Coronary artery (tissue), 2 donors: ENCODE measurements at places on chromosomes 2 and 18.
A peak's percentile ranks its signal among the peaks of the same experiment; 100 is the strongest.

- no peak for DNase-seq
Observed at GRCh38 chr2:1743396-1744150, 742 bp downstream of the PXDN start.

GRCh38 chr2:37583402-37583801 is 88.0 kb downstream of the CDC42EP3 start:
- DNase-seq = no peak

GRCh38 chr2:84383271-84383670 is 75.8 kb downstream of the SUCLG1 start:
- no peak for DNase-seq

GRCh38 chr2:133843091-133843490 is 274.8 kb upstream of the NCKAP5 start:
- DNase-seq = peak; percentile 8

DNA sequence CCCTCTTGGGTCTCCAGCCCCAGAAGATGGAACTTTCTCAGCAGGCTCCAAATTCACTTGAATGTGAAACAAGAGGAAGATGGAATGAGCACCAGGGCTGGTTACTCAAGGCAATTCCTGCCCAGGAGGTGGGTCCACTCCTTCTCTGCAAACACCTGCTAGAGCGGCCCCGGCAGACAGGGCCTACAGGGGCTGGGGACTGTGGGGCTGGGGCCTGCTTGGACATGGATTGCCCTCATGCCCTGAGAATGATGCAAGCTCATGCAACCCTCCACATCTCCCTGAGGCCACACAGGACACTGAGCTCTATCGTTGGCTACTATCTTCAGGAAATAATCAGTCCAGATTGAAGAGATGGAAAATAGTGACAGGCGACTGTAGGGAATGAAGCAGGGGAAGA is 39.1 kb downstream of the TFCP2L1 start:
- no peak for DNase-seq

GRCh38 chr18:8341481-8342230 is 267.6 kb upstream of the RAB12 start:
- peak; percentile 69 for DNase-seq

GRCh38 chr2:121479882-121480522 is 50.7 kb upstream of the RNU4ATAC start:
- DNase-seq = no peak

DNA sequence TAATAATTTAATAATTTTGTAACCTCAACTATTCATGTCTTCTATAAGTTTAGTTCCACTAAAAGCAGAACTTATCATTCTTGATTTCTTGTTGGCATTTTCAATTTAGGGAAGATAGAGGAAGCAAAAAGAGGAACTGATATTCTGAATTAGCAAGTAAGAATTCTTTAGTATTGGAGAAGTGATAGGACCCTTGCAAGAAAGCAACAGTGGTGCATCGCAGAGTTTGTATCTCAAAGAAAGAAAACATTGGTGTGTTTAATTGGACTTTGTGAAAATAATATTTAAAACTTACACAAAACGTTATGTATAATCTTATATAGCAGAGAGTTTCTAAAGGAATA is 36.5 kb upstream of the TNFRSF11A start:
- DNase-seq = no peak

- DNase-seq = no peak
Observed at GRCh38 chr18:48330016-48330991, 78.9 kb downstream of the ZBTB7C start.

- DNase-seq = no peak
Observed at GRCh38 chr2:85385746-85386145, 24.4 kb downstream of the CAPG start.

DNA sequence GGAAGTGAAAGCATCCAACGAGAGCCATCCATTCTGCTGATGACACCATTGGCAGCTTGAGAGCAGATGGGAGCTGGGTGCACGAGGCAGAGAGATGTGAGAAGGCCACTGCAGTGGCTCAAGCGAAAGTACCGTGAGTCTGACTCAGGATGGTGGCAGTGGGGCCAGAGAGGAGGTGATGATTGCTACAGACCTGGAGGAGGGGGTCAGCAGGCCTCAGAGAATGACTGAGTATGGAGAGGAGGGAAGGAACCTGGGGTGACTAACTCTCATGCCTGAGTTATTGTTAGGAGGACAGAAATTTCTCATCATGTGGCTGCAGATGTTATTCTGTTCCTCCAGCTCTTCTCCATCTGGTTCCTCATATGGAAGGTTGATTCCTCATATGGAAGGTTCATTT is 8.8 kb upstream of the ZBTB7C start:
- no peak for DNase-seq

DNA sequence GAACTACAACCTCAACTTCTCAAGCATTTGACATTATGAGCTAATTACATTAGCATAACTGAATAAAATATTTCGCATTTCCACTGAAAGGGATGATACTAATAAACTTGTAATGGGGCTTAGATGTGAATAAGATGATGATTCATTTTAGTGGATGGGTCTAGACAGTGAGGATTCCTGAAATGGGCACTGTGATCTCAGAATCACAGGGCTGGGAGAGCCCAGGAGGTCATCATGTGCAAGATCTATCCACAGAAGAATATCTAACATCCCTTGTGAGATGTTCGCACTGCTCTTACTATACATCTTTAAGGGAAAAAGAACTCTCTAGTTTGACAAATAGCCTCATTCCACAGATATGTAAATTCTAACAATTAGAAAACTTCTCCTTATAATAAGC is 245.7 kb downstream of the DYM start:
- no peak for DNase-seq

GRCh38 chr2:45724335-45724734 is 72.9 kb downstream of the PRKCE start:
- no peak for DNase-seq

- no peak for DNase-seq
Observed at GRCh38 chr2:57881998-57882888, 164.4 kb upstream of the VRK2 start.

DNA sequence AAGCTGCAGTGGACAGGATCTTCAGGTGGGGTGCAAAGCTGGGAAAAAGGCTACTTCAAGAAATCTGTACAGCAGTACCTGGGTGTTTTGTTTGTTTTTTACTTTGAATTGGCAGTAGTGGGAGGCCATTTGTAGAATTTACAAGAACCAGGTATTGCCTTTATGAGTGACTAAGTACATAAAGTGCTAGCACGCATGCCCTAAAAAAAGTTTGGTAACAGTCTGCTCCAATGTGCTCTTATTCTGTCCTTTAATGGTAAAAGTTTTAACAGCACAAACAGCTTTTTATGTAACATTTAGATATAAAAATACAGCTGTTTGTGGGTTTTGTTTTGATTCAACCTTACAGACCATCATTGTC is 17.2 kb downstream of the REV1 start:
- DNase-seq = no peak

GRCh38 chr18:10591896-10592295 is 66.1 kb downstream of the NAPG start:
- no peak for DNase-seq

DNA sequence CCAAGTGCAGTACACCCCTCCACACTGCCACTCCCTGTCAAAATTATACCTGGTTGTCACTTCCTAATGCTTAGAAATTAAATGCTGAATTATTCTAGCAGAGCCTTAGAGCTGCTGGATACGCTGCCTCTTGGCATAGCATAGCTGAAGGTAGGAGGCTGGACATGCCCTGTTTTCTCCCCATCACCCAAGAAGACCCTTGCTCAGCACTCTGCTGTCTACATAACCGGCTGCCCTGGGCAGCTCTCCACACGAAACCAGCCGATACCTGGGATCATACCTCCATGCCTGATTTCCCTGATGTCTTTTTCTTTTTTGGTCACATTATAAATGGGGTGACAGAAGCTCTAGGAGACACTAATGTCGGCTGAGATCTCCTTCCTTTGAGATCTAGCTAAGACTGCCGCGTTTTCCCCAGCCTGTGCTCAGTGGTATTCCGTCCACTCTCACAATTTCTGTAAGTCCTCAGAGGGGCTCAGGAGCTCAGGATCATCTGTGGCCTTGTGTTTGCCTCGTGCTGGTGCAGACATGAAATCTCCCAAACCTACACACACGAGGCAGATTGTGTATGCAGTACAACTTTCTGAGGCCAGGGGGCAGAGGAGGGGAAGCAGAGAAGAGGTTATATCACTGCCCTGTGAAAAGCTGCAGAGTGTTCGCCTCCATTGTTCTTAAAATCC is 13.5 kb upstream of the ZAP70 start:
- no peak for DNase-seq

DNA sequence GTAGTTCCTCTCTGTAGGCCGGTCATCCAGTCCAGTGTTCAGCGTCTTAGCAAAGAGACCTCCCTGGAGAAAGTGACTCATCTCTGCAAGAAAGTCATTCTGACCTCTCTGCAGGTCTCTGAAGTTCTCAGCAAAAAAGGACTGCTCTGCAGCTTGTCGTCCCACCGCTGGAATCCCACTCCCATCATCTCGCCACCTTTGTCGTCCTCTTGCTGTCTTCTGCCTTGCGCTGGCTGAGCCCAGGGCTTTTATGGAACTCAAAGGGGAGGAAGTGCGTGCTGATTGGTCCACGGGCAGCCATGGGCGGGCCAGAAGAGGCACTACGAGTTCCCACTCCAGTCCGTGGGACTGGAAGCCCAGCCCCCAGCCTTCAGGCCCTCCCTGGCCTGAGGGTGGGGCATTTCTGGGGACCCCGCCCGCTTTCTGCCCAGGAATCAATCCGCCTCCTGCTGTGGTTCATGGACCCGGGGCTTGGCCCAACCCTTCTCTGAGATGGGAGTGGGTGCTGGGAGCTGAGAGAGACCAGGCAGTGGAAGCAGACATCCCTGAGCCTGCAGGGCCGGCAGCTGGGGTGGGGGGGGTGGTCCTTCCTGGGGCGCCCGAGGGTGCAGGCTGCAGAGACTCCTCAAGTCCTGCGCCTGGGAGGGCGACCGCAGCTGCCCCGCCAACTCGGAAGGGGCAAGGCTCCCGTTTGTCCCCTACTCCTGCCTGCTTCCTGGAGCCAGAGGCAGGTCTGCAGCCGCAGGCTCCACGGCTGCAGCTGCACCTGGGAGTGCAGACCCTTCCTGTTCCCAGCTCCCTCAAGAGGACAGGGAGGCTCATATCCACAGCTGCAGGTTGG is 660.7 kb upstream of the RAB6C start:
- DNase-seq = no peak

GRCh38 chr2:236857246-236857645 is 228.4 kb upstream of the COPS8 start:
- peak; percentile 58 for DNase-seq

DNA sequence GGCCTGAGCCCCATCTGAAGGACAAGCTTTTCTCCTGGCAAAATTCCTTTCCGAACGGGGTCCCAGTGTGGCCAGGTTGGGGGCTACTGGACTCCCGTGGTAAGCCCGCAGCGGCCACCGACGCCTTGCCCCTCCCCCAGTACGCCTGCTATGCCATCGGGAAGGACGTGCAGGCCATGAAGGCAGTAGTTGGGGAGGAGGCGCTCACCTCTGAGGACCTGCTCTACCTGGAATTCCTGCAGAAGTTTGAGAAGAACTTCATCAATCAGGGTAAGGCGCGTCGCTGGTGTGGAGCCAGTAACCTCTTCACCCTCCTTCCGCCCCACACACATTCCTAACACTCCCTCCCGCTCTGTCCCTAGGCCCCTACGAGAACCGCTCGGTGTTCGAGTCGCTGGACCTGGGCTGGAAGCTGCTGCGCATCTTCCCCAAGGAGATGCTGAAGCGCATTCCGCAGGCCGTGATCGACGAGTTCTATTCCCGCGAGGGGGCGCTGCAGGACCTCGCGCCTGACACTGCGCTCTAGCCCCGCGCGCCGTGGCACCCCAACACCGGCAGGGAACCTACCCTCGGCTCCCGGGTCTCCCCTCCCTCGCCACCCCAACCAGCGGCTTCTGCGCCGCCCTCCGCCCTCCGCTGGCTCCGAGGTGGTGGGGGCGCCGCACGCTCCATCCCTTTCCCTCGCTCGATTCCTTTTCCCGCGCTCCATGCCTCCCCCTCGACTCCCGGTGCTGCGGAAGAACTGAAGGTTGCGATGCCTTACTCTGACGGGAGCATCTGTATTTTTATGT is 13.6 kb upstream of the ANKRD53 start:
- peak; percentile 79 for DNase-seq

GRCh38 chr2:227759411-227760118 is 13.9 kb downstream of the SCYGR8 start:
- DNase-seq = no peak

- no peak for DNase-seq
Observed at GRCh38 chr2:105686588-105686987, 58.1 kb upstream of the NCK2 start.

DNA sequence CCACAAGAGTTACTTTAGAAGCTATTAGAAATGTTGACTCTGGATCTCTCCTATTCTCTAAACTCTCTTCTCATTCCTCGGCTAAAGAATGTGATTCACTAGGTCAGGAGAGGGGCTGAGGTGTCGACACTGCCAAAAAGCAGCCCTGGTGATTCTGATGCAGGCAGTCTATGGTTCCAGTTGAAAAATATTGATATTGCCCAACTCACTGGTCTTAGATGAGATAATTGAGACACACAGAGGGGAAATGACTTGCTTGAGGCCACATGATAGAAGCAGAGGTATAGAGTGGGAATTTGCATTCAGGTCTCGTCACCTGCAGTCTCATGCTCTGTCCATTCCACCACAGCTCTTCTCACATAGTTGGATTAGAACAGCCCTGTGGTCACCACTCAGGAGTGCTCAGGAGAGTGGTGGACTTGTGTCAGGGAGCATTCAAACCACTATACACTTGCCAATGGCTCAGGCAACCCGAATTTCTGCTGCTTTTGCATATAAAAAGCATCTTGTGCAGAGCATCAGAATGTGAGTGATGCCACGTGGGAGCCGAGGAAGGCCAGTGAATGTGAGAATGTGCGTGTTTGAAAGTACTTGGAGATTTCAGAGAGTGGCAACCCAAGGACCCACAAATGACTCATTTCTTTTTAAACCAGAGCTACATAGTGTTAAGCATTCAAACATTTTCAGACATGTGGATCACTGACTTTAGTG is 65.1 kb upstream of the CTLA4 start:
- no peak for DNase-seq

GRCh38 chr2:201806442-201807170 is at the start of gene CDK15:
TSS of gene CDK15 (plus strand) at chr2:201806537. CDS start at chr2:201806665, 128 bp downstream.
- DNase-seq = no peak

DNA sequence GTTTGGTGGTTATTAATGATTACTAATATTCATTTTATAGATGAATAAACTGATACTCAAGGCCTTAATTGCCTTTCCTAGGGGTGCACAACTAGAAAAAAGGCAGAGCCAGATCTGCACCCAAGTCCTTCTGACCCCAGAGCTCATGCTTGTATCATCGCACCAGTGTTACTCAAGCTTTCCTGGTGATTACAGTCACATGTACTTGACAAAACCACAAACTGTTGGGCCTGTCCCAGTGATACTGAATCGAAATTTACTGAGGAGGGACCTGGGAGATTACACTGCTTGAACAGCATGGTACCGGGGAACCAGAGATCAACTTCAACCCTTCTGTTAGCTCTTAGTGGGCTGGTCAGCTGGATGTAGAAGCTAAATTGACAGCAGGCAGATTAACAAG is 33.7 kb downstream of the FASTKD2 start:
- no peak for DNase-seq

DNA sequence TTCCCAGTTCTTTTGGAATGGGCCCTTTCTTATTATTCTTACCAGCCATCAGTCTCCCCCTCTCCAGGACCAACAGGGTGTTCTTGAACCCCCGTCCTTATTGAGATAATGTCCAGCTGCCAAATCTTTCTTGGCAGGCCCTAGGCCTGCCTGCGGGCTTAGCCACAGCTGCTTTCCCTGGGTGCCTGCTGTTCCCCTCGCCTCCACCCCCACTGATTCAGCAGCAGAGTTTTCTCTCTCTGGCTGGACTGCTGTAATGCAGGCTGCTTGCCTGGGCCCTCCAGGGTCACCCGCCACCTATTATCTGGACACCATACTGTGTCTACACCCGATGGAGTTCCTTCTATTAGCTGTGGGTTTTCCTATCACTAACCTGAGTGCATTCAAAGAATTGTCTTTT is 395.4 kb upstream of the ATP5MC3 start:
- DNase-seq = no peak
